ENCODE measurements at places on chromosomes 16 and 17.

- DNase-seq = no peak
Measured at GRCh38 chr16:83023640-83024039, 396.9 kb downstream of the CDH13 start.

- DNase-seq = no peak
Measured at GRCh38 chr16:3098459-3099394, at the start of gene ZSCAN10. Gene ZSCAN10, minus strand, starts transcription at chr16:3099294. Its CDS starts 6,357 bp downstream, at chr16:3092937.

DNA sequence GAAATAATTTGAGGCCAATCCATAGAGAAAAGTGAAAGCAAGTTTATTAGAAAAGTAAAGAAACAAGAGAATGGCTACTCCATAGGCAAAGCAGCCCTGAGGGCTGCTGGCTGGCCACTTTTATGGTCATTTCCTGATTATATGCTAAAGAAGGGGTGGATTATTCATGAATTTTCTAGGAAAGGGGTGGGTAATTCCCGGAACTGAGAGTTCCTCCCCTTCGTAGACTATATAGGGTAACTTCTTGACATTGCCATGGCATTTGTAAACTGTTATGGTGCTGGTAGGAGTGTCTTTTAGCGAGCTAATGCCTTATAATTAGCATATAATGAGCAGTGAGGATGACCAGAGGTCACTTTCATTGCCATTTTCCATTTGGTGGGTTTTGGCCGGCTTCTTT lies 4.4 kb downstream of the DHRS7B start:
- DNase-seq = no peak

GRCh38 chr17:79851461-79851817 lies 12.2 kb upstream of the CBX4 start:
- no peak for DNase-seq

DNA sequence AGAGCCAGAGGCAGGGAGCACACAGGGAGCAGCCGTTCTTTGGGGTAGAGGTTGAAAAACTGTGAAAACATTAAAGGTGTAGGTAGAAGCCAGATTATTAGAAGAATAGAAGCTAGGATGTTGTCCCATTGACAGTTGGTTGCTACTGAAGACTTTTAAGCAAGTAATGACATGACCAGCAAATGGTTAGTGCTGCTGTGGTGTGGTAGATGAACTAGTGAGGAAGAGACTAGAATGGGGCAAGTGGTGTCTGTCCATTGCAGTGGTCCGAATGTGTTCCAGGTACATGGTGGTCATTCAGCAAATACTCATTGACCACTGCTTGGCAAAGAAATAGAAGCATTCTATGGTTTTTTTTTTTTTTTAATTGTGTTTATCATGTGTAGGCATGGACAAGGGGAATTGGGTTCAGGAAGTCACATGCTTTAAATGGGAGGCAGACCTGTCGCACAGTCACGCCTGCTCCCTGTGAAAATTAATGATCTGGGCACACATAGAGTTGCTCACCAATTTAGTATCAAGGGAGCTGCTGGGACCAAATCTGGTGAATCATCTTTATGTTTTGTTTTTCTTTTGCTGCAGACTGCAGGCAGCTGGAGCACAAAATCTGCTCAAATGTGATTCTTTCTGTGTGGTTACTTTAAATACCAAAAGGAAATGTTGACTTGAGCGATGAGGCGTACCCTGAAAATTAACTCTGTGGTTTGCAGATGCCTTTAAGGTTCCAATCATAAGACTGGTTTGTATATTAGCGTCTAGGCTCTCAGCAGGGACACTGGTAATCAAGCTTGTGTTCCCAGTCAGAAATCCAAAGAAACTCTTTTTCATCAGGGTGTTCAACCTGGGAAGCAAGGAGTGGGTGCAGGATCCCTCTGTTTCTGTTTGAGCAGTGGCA lies 30.7 kb downstream of the YPEL2 start:
- no peak for DNase-seq

- DNase-seq = no peak
Measured at GRCh38 chr16:67019171-67019570, 9.8 kb upstream of the CBFB start.

- peak; percentile 61 for DNase-seq
Measured at GRCh38 chr16:87608400-87608985, 6.2 kb downstream of the JPH3 start.

DNA sequence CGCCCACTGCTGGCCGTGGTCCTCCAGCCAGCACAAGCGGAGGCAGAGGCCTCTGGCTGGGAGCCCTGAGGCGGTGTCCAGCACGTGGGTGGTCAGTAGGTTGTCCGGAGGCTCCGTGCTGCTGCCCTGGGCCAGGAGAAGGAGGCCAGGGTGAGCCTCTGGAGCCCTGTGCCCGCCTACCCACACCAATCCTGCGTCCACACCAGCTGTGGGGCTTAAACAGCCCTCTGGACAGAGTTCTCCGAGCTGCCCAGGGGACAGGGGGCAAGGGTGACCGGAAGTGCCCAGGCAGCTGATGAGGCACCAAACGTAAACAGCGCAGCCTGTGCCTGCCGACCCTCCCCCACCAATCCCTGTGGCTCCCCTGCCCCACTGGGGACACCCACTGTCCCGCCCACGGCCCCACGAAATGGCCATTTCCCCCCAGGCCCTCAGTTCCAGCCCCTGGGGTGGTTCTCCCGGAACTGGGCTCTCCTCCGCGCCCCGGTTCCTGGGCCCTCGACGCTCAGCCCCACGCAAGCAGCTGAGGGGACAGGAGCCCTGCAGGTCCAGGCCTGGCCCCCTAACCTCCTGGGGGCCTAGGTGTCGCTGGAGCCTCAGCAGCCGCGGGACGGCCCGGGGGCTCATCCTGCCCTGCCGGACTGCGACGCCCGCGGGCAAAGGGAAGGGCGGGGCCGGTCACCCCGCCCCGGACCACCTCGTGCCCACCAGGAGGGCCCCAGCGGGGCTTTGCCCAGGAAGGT lies 27.9 kb upstream of the DBNDD1 start:
- no peak for DNase-seq

DNA sequence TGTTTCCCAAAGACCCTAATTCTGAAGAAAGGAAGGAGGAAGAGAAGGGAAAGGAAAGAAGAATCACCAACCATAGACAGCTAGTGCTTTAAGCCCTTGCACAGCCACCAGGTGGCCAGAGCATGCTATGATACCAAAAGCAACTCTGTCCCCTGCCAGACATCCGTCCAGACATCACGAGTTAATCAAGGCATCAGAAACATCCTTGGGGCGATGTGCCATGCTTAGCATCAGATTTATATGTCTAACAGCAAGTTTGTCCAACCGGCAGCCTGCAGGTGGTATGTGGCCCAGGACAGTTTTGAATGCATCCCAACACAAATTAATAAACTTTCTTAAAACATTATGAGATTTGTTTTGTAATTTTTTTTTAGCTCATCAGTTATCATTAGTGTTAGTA lies 2.9 kb upstream of the CRYBA1 start:
- peak; percentile 24 for DNase-seq

DNA sequence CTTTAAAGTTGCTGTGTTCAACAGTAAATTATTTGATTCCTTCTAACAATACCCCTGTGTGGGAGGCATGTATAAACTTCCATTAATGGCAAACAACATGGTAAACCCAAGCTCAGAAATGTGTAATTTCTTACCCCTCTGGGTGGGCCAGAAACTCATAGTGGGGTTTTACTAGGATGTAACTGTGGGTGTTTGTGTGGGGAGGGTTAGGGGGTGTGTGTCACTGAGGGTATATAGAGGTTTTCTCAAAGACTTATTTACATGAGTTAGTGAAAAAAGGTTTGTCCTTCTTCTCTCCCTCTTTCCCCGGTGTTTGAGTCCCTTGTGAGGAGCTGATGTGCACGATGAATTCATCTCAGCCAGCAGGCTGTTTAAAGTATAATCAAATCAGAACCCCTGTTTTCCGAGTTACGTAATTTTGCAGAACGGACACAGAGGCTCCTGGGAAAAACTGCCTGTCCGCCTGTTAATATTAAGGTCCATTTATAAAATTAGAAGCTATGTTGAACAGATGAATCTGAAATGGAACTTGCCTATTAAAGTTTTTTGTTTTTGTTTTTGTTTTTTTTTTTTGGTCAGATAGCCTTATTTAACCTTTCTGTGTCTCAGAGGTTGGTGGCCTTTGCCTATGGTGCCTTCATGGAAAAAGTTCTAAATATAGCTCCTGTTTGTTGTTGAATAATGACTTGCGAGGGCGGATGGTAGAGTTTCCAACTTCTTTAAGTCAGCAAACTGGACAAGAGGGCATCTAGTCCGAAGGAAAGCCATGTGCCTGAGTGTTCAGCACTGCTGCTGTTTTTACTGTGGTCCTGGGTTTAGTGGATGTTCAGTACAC lies 73.3 kb downstream of the MSI2 start:
- DNase-seq = no peak

- no peak for DNase-seq
Measured at GRCh38 chr17:17381446-17382064, 78.4 kb downstream of the NT5M start.

- DNase-seq = no peak
Measured at GRCh38 chr17:6547336-6547735, 9.0 kb downstream of the PITPNM3 start.

DNA sequence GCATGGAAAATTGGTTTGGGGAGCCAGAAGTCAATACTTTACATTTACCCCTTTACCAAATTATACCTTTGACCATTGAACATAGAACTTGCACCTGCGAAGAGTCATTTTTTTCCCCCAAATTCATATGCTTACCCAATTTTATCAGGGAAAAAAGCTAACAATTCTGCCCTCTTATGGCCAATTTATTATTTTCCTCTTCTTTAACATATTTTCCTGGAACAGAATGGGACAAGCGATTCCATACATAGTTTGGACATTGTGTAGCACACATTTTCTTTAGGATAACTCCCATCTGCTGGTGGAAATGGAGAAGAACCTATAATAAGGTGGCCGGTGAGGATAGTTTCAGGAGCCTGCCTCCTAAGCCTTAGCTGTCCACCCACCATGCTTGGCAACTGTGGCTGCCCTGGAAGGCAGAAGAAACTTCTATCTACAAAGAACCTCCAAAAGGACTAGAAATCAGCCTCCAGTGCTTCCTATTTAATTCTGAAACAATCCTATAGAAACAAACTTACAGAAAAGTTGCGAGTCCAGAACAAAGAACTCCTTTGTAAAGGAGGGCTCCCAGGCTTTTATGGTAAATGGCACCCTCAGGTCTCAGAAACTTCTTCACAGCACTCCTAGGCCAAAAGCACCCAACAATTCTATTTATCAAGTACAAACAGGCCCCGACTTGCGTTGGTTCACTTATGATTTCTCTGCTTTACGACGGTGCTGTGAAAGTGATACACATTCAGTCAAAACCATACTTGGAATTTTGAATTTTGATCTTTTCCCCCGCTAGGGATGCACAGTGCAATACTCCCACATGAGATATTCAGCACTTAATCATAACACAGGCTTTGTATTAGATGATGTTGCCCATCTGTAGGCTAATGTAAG lies 64.1 kb upstream of the CACNG4 start:
- DNase-seq = no peak

DNA sequence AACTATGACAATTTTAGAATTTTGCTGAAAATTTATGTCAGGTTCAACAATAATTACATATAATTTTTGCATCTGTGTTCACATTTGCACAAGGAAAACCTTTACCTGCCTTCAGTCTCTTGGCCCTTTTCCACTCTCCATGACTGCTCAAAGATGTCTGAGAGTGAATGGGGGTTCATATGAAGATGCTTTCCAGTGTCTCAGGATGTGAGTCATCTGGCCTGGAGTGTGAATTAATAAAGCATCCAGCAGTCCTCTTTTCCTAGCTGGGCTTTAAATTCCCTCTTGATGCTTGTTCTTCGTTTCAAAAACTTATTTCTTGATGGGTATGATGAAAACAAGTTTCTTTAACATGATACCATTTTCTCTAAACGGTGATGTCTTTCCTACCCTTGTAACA lies 99.9 kb downstream of the CDK5R1 start:
- DNase-seq = no peak

DNA sequence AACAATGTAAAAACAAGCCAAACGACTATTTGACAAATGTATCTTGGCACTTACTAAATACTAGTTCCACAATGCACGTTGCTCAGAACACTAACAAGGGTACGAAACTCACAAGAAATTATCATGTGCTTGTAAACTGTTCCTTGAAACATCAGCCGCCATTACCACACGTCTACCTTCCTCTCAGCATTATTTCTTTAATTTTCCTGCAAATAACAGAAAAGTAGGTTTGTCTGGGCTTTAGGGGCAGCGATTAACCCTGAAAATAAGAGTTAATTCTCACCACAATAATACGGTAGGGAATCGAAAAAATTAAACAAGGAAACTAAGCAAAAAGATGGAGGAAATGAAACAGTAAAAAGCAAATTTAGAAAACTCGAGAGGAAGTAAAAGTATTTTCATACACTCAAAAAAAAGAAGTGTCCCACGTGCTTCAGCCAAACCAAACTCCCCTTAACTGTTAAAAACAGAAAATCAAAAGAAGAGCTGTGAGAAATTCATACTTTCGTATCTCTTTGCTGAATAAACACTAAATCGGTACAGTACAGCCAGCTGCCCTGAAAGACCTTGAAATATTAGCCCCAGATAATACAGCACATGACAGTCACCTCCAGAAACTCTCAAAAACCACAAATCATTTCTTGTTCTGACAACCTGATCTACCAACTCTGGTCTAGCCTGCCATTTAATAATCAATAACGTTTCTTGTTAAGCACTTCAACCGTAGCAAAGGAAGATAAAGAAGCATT lies 1.2 kb downstream of the ARHGAP17 start:
- no peak for DNase-seq

GRCh38 chr17:40663252-40663651 lies 1.7 kb downstream of the KRT222 start:
- DNase-seq = no peak

DNA sequence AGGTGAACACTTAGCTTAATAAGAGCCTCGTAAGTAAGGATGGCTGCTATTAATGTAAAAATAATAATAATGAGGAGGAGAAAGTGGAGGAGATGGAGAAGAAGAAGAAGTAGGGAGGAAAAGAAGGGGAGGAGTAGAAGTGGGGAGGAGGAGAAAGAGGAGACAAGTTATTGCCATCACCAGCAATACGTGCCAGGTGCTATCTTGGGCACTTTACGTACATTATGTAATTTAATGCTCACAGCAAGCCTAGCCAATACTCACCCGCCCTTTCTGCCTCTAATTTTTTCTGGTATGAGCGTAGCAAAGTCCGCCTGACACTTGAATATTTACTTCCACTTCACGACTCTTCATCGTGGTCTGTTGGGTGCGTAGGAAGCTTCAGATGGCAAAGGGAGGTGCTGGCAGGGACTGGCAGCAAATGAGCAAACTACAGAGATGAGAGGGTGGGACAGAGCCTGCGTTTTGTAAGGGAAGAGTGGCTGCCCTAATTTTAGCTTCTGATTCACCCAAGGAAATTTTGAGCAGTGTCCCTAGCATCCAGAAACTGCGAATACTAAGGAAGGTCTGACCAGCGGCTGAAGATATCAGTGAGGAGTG lies 42.1 kb upstream of the CDH13 start:
- no peak for DNase-seq

GRCh38 chr16:11949527-11949926 lies 7.7 kb upstream of the NPIPB2 start:
- DNase-seq = peak; percentile 51

GRCh38 chr16:56115817-56116576 lies 75.3 kb upstream of the GNAO1 start:
- DNase-seq = no peak

DNA sequence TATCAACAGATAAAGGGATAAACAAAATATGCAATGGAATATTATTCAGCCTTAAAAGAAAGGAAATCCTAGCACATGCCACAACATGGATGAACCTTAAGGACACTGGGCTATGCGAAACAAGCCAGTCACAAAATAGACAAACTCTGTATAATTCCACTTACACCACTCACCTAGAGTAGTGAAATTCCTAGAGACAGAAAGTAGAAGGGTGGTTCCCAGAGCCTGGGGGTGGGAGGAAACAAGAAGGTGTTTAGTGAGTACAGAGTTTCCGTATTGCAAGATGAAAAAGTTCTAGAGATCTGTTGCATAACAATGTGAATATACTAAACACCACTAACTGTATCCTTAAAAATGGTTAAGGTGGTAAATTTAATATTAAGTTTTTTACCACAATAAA lies 10.0 kb downstream of the SPOP start:
- no peak for DNase-seq
